ENCODE measurements at places on chromosomes 13 and 19.

DNA sequence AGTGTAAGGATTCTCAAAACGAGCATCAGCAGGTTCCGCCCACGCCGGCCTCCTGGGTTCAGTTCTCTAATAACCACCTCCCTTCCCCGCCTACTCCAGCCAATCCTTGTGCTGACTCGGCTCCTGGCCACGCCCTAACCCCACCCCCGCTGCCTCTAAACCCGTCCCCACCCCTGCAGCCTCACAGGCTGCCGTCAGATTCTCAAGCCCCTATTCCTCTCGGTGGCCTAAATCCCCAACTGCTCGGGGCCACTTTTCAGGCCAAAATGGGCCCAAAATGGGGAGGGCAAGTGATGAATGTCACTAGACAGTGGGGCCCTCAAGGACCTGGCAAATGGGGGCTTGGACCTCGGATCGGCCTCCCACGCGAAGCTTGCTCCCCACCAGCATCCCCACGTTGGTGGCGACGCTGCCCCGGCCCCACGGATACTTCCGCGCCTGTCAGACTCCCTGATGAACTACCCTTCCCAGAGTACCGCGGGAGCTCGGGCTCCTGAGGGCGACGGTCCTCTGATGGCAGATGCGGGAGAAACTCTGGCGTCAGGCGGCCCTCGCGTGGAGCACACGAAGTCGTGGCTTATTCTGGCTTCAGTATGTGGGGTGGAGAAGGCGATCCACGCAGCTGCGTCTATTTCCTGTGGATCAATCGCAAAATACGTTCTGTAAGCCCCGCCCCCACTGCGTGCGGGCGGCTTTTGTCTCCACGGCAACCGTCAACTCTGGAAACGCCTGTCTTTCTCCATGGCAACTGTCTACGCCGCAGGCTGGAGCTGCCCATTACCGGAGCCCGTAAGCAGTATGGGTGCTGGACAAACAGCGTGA, 24.8 kb downstream of the ZNF473 start:
- DNase-seq = peak; percentile 19

DNA sequence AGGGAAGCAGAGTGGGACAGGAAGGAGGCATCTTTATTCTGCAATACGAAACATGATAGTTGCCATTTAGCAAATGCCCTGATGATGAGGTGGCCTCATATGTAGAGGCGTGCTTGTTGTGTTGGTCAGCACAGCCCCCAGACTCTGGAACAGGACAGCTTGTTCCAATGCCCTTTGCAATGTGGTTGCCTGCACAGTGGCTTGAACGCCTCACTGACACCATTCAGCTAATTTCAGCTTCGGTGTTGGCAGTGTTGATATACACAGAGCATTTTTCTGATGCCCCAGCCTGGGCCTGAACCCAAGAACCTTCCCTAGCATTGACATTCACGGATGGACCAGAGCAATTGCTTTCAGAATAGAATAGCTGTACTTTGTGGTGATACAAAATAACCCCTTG, 133.3 kb downstream of the HS6ST3 start:
- DNase-seq = no peak

GRCh38 chr19:31817971-31818797, 468.9 kb upstream of the TSHZ3 start:
- no peak for DNase-seq

DNA sequence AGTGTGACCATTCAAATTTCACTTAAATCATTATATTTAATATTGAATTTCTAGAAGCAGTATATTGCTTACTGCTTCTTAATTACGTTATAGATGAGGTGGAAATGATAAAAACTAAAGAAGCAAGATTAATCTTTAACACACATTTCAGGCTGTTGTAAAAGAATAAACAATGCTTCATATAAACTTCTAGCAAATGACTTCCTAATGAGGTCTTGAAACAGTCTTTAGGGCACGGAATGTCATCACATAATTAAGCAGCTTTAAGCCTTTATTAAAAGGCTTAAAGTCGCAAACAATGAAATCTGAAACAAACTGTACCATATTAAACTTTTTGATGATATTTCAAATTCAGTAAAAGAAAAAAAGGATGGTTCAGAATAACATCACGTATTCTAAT, 1.9 kb downstream of the SLITRK6 start:
- no peak for DNase-seq

DNA sequence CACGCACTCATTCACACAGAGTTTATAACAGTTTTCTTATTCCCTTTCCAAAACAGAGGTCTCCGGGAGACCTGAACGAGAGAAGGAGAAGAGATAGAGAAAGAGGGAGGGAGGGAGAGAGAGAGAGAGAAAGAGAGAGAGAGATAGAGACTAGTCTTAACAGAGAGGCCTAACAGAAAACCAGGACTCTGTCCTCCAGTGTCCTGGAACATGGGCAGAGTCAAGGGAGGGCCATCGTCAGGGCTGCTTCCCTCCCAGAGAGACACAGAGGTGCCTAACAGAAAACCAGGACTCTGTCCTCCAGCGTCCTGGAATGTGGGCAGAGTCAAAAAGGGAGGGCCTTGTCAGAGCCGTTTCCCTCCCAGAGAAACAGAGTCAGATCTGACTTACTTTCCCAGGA, 78.7 kb downstream of the WTIP start:
- no peak for DNase-seq

GRCh38 chr13:82747291-82747690, 1135.0 kb downstream of the SLITRK1 start:
- DNase-seq = no peak

GRCh38 chr13:36132376-36132775, 1.2 kb upstream of the DCLK1 start:
- no peak for DNase-seq

DNA sequence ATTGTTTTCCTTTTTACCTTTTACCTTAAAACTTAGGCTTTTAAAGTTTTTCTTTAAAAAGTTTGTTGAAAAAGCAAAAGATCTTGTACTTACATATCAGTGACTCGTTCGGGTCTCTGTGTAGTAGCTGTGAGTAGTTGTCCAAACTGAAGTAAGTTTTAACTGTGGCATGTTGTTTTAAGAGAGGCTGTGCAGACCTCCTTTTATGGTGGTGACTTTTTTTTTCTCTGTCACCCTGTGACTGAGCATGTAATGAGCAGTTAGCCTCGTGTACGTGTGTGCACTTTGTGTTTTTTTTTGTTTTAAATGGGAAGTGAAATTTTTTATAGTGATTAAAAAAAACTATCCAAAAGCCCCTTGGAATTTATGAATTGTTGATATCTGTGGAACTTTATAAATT, at the start of gene GPR183:
GPR183 (minus strand) TSS at position 153 of the 400 bp plus-strand sequence. CDS start 11,254 bp downstream, outside the sequence.
- DNase-seq = no peak

DNA sequence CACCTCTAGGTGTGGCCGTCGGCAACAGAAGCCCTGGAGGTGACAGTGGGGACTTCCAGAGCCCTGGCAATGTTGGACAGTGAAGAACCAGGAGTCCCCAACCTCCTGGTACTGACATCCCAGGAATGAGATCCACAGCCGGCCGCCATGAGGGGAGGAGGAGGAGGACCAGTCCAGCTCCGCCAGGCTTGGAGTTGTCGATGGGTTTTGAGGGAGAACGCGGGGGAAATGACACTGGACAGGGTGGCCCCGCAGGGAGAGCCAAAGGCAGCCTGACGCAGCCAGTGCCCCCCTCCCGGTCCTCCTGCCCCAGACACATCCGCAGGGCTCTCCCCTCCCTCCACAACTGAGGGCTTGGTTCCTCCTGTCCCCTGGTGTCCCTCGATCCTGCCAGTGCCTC, 57.9 kb downstream of the SPACA7 start:
- DNase-seq = no peak

DNA sequence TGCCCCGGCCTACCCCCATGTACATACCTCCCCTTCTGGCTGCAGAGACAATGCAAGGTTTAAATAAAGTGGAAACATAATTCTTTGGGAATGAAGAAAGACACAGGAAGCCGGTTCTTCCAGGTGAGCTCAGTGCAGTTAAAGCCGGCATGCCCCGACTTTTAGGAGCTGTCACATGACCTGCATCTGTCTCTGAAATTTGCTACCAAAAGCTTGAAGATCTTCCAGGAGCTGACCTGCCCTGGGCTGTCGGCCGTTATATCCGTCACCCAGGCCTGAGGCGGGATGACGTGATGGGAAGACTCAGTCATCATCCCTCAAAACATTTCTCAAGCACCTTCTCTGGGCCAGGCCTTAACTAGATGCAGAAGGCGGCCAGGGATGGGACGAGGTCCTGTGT, 10.3 kb downstream of the RAB8A start:
- DNase-seq = no peak

- DNase-seq = no peak
Observed at GRCh38 chr13:96481482-96481881, 391.6 kb downstream of the HS6ST3 start.

DNA sequence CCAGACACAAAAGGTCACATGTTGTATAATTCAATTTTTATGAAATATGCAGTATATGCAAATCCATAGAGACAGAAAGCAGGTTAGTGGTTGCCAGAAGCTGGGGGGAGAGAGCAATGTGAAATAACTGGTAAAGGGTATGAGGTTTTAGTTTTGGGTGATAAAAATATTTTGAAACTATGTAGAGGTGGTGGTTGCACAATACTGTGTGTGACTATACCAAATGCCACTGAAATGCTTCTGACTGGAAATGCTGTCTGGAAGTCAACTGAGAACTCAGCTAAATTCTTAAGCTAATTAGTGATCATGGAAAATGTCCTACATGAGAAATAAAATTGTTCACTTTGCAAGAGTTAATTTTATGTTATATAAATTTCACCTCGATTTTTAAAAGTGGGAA, 65.3 kb upstream of the RXFP2 start:
- no peak for DNase-seq

DNA sequence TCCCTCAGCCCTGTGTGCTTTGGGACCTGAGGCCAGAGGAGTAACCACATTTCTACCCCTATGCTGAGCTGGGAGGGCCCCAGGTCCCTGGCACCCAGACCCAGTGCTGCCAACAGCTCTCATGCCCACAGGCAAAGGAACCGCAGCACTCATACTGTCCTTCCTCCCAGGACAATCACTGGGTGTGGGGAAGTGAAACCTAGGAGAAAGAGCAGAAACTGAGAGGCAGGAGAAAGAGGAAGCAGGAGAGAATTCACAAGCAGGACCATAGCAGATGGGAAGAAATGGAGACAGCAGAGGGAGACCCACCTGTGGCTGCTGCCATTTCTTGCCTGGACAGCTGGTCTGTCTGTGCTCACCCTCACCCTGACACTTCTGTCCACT, 18.9 kb downstream of the CCDC97 start:
- no peak for DNase-seq

DNA sequence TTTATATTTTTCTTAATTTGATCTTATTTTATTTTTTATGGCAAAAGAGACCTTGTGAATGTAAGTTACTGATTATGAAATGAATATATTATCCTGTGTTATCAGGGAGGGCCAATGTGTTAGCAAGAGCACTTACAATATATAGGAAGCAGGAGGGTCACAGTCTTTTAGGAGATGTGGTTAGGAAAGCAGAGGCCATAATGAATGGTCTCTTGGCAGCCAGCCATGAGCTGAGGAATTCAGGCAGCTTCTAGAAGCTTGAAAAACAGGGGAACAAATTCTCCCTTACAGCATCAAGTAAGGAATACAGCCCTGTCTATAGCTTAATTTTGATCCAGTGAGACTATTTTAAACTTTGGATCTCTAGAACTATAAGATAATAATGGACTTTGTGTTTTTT, 2374.6 kb downstream of the PCDH9 start:
- no peak for DNase-seq

DNA sequence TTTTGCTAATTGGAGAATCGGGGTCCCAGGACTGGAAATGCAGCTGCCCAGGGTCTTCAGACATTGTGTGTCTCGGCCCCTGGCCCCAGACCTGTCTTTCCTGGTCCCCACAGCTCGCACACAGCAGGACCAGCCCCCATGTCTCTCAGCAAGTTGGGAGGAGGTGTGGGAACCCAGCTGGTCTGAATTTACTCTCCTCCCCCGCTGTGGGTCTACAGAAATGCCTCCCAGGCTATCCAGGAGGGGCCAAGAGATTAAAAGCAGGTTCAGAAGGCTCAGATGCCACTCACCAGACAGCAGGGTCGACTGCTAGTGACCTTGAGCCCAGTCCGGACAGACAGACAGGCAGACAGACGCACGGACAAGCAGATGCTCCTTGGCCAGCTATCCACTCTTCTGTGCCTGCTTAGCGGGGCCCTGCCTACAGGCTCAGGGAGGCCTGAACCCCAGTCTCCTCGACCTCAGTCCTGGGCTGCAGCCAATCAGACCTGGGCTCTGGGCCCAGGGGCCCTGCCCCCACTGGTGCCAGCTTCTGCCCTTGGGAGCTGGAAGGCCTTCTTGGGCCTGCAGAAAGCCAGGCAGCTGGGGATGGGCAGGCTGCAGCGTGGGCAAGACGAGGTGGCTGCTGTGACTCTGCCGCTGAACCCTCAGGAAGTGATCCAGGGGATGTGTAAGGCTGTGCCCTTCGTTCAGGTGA, at the start of gene DAND5:
DAND5 (plus strand) TSS at position 285 of the 697 bp plus-strand sequence; CDS start at position 370, 85 bp downstream.
- no peak for DNase-seq

DNA sequence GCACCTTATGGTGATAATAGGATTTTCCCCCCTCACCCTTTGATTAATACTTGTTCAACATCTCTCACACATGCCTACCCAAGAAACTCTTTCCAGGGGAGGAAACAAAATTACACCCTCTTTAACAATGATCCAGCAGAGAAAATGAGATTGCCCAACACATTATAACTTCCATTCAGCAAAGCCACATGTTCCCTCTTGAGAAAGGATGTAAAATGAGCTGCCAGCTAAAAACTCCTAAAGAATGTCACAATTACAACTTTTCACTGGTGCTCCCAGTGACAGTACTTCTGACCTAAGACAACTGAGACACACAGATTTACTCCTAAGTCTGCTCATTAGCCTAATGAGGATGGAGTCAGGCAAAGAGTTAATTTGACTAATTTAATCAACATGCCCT, 621.4 kb downstream of the DIAPH3 start:
- no peak for DNase-seq

DNA sequence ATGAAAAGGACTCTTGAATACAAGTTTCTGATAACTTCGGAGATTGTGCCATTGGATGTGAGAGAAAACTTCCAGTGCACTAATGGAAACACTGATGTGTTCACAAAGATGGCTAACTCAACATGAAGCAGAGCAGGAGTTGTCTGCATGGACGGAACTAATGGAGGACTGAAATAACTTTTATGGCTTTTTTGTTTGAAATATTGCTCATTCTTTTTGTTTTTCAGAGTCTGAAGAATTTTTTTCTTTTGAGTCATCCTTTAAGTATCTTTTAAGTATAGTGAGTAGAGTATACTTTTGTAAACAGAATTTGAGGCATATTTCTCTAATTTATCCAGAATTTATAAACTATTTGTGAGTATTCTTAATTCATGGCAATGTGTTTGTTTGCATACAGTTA, 25.7 kb downstream of the CRYL1 start:
- no peak for DNase-seq
